ENCODE measurements at places on chromosomes 7 and 10.

GRCh38 chr7:93799750-93800357 is 90.7 kb downstream of the TFPI2 start:
- no peak for DNase-seq

DNA sequence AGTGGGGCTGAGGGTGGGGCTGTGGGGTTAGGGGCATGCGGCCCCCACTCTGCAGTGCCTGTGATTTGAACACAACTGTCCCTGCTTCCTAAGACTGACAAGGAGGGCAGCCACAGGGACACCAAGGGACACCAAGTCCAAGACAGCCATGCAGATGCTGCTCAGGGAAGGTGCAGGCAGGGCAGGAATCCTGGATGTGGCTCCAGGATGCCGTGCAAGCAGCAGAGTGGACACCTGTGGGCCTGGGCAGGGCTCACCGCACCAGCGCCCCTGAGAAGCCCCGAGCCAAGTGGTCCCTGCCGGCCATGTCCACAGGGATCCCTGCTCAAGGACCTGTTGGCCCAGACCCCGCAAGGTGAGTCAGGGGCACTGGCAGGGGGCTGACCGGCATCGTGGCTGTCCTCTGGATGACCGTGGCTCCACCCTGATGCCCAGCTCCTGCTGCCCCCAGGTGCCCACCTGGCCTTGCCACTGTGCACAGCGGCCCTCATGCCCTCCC is 58.5 kb downstream of the STK32C start:
- DNase-seq: no peak

DNA sequence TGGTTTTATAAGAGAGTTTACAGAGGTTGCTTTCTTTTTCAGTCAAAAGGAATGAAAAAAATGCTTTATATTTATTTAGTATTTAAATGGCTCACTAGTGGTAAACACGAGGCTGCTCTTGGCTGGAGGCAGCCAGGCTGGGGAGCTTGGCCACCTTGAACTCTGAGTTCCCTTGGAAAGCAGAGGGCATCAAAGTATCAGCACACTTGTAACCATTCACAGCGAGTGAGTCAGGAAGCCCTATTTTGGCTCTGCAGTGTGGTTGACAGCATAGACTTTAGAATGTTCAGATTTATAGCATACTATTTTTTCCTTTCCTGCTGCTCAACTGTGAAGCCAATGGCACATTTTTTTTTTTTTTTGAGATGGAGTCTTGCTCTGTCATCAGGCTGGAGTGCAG is 51.6 kb downstream of the CYCS start:
- no peak for DNase-seq

- no peak for DNase-seq
These were observed 62.4 kb downstream of the LSM5 start for GRCh38 chr7:32427769-32428291.

DNA sequence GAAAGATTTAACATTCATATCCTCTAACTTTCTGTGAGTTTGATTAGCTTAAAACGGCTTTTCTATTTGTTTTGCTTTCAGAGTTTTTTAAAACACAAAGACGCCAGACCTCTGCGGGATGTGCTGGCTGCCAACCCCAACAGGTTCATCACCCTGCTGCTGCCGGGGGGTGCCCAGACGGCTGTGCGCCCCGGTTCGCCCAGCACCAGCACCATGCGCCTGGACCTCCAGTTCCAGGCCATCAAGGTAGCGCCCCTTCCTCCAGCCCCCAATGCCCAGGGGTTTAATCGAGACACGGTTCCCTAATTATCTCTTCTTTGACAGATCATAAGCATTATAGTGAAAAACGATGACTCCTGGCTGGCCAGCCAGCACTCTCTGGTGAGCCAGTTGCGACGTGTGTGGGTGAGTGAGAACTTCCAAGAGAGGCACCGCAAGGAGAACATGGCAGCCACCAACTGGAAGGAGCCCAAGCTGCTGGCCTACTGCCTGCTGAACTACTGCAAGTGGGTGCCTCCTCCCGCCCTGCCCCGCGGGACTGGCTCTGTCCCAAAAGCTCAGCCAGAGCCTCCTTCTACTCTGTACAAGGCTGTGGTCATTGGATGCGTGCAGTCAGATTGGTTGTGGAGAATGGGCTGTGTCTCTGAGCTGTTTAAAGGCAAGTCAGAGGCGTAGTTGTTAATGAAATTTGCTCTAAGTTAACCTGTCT is 71.2 kb downstream of the TRRAP start:
- no peak for DNase-seq

DNA sequence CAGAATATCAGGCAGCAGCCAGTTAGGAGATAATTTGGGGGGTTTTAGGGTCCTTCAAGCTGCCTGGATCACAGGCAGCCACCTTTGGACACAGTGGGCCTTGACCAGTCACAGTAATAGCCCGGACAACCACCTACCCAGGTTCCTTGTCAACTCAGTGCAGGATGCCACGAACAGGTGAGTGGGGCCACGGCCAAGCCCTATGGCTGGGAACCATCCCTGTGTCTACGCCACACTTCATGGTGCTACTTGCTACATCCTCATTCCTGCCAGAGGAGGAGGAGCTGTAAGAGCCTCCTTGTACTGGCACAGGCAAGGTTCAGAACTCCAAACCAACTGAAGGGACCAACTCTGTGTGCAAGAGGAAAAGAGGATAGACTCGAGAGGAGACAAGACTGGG is 19.9 kb downstream of the ITPRIP start:
- no peak for DNase-seq

DNA sequence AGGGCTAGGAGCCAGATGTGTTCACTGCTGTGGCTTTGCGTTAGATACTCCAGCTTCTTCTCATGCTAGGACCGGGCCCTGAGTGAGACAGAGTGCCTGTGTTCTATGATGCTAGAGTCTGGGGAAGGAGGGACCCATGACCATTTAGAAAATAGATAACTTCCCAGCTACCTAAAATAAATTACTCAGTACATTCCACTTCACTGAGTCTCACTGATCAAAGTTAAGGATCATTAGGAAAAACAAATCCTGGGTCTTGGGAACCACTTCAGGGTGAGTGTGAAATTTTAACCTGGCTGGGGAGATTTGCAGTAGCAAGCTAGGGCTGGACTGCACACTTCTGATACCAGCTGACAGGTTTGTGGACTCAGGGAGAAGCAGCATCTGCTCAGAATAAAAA is 138.1 kb downstream of the EMX2 start:
- DNase-seq: no peak

DNA sequence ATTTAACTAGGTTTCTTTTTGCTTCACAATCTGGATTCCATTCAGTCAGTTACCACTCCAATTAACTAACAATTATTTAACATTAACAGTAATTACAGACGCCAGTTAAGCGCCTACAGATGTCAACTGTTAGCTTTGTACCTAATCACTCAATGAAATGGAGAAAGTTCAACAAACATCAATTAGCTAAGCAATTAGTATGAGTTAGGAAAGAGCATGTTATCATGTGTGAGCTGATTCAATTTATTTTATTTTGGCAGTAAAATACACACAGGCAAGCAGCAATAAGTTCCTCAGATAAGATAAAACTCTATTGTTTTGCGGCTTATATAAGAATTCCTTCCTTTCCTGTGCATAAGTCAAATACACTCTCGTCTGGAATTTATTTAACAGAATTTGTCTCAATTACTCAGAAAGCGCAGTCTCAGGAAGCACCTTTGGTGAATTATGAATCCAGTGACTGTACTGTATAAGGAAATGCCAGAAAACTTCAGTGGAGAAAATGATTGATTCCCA is 427.1 kb upstream of the GALNT17 start:
- DNase-seq: no peak

- DNase-seq: no peak
These were observed 303.1 kb upstream of the IMMP2L start for GRCh38 chr7:111865430-111865829.

DNA sequence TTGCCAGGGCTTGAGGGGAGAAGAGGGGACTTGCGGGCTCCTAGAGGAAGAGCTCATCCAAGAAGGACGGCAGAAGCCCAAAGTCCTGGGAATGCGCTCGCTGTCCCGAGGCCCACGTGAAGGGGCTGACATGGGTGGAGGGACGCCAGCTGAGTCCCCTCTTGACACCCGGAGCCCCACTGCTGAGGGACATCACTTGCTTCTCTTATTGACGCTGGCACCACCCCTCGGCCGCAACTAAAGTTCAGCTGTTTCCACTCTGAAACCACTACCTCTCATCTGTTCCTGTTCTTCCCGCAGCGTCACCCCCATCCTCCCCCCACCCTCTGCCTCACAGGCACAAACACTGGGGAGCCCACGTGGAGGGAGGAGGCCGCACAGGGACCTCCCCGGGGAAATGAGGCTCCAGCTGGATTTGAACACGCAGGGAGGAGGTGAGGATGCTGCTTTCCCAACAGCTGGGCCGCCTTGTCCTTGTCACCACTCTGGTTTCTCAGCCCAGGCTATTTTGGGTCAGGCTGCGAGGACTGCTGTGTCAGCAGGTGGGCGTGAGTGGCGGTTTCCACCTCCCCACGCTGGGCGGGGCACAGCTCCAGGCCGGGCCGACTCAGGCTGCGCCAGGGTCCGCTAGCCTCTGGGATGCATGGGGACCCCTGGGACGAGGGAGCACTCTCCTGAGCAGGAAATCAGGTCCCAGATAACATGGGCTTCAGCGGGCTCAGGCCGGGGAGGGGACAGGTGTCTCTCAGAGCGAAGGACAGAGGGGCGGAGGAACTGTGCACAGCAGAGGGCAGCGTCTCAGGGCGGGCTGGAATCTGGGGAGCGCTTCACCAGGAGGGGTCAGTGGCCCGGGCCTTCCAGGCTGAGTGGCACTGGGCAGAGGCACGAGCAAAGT is 156.3 kb downstream of the ZNF248 start:
- DNase-seq: no peak

DNA sequence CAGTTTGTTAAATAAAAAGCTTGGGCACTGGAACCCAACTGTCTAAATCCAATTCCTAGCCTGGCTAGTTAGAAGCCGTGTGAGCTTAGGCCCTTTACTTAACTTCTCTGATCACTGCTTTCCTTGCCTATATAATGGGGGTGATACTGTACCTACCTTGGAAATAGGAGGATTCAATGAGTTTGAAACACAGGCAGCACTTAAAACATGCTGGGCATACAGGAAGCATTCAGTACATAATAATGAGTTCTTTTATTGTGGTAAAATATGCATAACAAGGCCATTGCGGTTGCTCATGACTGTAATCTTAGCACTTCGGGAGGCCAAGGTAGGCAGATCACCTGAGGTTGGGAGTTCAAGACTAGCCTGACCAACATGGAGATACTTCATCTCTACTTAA is 47.4 kb upstream of the SEPHS1 start:
- DNase-seq: no peak

DNA sequence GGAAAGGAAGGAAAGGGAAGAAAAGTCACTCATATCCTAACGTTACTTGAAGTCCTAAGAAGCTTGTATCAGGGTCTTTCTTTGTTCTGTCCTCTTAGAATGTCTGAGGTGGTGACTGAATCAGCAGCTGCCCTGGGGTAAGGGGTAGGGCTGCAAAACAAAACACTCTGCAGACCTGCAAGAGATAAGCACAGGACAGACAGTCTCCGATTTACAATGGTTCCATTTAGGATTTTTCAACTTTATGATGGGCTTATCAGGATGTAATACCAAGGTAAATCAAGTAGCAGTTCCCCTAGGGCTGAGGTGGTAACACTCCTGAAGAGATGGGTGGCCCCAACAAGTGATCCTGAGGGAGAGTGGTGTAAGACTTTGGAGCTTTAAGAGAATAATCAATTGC is 16.5 kb downstream of the KDM7A start:
- DNase-seq: no peak

DNA sequence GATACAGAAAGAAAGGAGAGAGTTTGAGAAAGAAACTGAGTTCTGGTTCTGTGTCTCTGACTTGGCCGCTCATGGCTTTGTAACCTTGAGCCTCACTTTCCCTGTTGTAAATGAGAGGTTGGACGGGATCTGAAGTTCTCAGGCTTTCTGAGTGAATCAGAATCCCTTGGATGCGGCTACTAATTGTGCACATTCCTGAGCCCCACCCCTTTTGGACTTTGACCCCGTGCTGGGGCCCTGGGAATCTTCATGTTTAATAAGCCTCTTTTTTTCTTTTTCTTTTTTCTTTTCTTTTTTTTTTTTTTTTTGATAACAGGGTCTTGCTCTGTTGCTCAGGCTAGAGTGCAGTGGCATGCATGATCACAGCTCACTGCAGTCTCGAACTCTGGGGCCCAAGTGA is 26.9 kb downstream of the SLC25A28 start:
- no peak for DNase-seq

- DNase-seq: no peak
These were observed 41.6 kb upstream of the FHIP2A start for GRCh38 chr10:114779803-114780576.

- DNase-seq: no peak
These were observed 9.9 kb downstream of the POR start for GRCh38 chr7:75924889-75925288.

DNA sequence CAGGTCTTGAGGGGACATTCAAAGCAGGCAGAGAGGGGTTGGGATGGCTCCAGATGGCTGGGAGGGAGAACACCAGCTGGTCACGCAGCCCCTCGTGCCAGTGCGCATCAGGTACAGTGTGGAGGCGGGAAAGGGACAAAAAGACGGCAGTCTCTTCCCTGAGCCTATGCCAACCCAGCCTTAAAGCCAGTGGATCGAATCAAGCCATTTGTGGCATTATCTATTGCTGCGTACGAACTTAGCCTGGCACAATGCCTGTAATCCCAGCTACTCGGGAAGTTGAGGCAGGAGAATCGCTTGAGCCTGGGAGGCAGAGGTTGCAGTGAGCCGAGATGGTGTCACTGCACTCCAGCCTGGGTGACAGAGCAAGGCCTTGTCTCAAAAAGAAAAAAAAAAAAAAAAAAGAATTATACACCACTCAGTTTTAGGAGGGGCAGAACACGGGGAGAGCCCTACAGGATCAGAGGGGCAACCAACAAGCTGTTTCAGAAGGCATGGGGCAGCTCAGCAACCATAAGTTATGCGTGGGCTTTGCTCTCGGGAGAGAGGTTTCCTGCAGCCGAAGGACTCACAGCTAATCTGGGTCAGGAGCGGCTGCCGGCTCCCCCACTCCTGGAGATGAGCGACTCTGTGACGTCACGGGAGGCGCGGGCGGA is 356 bp upstream of the NDUFB2 start:
- peak; percentile 56 for DNase-seq

- DNase-seq: no peak
These were observed 78.0 kb downstream of the VWDE start for GRCh38 chr7:12325646-12326045.

- no peak for DNase-seq
These were observed 1360.6 kb upstream of the LRRTM3 start for GRCh38 chr10:65565246-65565645.

DNA sequence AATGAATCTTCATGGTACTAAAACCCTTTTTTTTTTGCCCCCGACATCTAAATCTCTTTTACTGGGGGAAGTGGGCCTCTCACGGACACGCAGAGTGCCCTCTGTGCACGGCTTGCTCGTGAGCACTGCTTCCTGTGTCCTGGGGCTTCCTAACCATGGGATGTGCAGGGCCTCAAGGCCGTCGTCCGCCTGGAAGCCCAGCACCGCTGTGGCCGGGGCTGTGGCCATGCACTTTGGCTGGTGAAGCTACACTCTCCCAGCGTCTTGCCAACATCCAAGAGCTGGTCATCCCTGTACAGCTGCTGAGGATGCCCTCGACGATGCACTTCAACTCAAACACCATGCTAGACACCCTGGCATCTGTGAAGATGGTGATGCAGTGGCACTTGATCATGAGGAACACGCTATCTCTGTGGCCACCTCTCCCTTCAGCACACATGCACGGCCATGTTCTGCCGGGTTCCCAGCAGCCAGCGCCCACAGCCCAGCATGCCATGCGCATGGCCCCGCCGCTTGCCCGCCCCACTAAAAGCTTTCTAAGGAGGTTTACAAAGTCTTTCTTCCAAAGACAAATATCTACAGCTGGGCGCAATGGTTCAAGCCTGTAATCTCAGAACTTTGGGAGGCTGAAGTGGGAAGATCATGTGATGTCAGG is 326.5 kb downstream of the PARD3 start:
- DNase-seq: no peak

All from GM12864 (cell line).